ENCODE measurements at places on chromosomes 12 and 14. TPM values are rescaled to one million over a fixed set of nuclear protein-coding genes. Genes with fewer than 3 reads are reported as not detected.

DNA sequence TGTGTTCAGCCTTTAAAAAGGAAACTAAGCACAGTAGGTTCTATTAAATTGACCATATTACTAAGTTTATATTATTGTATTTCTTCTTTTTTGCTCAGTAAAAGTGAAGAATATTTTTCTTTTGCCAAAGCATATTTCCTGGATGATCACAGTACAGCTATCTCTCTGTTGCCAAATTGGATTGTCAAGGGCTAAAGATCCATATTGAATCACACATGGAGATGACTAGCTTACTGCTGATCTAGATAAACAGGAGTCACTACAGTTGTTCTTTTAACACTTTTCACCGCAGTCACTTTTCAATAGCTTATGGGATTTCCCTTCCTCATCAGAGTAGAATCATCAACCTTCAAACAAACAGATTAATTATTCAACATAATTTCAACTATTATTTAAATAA, 78.6 kb downstream of the LRRC9 start:
- no peak for DNase-seq

DNA sequence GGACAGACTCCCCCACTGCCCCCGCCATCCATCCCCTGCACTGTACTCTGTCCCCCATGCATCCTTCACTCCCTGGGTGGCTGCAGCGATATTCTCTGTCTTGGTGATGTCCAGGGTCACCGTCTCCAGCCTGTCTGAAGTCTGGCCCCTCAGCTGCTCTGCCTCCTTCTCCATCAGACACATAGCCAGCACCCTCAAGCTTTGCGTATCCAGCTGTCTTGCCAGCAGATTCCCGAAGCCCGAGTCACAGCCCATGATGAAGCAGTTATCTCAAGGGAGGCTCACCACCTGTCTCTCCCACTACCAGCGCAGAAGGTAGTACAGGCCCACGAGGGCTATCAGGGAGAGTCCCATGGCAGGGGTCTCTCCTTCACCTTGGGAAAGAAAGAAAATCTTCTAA, 77.8 kb downstream of the HSD17B6 start:
- no peak for DNase-seq

GRCh38 chr12:112803620-112804282, 12.2 kb downstream of the RPH3A start:
- no peak for DNase-seq

Gene LRFN5
- total RNA-seq, result not detected

DNA sequence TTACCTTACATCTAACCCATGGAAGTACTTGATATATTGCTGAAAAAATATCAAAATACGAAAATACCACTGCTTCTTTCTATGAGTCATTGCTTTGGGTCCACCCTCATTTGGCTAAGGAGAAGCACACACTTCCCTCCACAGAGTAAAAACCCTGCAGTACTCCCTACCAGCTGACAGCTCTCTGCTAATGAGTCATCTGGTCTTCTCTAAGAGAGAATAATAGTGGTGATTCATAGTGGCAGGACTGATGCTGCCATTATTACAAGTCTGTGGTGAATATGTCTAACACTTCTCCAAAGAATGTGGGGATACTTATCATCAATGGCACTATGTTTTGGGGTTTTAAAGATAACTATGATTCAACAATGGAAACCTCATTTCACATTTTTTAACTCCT, 90.7 kb downstream of the PPFIA2 start:
- no peak for DNase-seq

Gene CCDC177
- not detected for total RNA-seq

GRCh38 chr12:122834921-122835749, at the start of gene HIP1R:
Gene HIP1R (plus strand): TSS chr12:122835457. CDS start chr12:122835551, 94 bp downstream.
- peak; percentile 55 for DNase-seq

- no peak for DNase-seq
Measured at GRCh38 chr12:124620606-124621295, 53.3 kb upstream of the NCOR2 start.

GRCh38 chr14:21244544-21244943, 24.7 kb downstream of the HNRNPC start:
- no peak for DNase-seq

Gene GPRC5A
- 0.08 TPM for total RNA-seq

- DNase-seq, result no peak
Measured at GRCh38 chr14:70171726-70172125, 17.0 kb downstream of the SLC8A3 start.

GRCh38 chr12:85784096-85784720, 52.0 kb downstream of the RASSF9 start:
- DNase-seq, result no peak

Gene CCDC196
- not detected for total RNA-seq

Gene LMNTD1
- total RNA-seq, result not detected

DNA sequence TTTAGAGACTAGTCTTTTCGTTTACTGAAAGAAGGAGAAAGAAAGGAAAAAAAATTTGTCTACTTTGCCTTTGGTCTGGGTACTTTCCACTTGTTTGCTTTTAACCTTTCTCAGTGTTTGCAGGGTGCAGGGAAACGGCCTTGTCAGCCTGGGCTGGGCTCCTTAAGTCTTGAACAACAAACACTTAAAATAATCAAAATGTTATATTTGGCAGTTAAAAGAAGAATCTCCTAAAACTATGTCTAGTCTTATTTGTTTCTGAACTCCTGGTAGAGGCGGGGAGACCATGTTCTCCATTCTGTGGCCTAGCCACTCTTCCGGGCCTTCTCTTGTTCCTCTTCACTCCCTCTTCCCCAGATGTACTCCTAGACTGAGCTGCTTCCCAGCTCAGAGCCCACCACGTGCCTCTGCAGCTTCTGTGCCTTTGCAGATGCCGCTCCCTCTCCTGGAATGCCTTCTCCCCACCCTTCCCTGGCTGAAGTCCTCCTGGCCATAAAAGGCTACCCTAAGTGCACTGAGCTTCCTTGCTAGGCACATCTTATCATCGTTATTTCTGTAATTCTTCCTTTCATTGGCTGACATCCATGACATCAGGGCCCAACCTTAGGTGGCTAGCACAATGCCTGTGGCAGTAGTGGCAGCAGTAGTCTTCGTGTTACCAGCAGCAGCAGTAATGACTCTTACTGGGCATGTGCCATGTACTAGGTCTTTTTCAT, 432.9 kb downstream of the ZFP36L1 start:
- no peak for DNase-seq

DNA sequence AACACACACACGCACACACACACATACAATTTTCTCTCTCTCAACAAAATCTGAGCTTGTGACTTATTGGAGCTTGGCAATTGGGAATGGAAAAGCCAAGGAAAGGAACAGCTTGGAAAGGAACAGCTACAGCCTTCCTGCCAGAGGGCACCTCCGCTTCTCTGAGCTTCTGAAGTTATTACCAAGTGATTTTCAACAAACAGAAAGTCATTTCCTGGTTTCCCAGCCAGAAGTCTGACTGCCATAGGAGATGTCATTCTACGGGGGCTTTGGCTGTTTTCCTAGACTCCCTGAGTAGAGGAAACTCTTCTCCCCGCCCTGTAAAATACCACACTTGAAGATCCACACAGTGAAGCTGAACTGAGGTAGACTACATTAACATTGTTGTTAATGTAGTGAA, 198.3 kb downstream of the CFAP54 start:
- DNase-seq, result no peak

Gene SERPINA3
- total RNA-seq, result not detected

GRCh38 chr12:44837114-44837755, 38.9 kb downstream of the NELL2 start:
- no peak for DNase-seq

DNA sequence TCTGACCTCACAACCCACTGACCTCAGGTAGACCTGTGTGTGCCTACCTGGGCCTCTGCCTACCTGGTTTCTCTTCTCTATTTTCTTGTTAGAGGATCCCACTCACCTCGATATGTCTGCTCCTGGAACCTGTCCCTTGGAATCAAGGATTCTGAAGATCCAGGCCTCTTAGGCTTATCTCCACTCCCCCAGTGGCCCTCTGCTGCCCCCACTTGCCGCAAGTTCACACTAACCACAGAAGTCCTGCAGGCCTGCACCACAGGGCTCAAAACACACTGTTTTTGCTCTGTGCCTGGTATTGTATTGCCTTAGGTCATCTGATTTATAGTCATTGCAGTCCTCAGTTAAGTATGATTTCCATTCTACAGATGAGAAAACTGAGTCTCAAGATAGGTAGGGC, 15.3 kb upstream of the NRXN3 start:
- DNase-seq, result no peak

- no peak for DNase-seq
Measured at GRCh38 chr14:100667656-100668055, 59.0 kb upstream of the DLK1 start.

- no peak for DNase-seq
Measured at GRCh38 chr12:20463913-20464524, 95.7 kb downstream of the PDE3A start.

Gene TEX52
- total RNA-seq, result 0.29 TPM

DNA sequence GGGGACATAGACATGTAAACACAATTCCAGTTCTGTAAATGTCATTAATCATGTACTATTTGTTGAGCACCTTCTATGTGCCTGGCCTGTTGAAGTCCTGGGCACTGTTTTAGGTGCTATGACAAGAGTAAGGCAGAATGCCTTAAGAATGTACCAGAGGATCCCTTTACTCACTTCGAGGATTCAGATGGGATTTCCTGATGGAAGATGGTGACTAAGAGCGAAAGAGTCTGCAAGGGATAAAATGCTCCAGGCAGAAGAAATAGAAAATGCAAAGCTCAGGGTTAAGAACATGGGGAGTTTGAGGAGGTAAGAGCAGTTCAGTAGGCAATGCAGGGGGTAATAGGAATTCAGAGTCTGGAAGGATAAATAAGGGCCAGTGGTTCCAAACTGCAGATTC, 671.3 kb upstream of the TBX3 start:
- no peak for DNase-seq

- DNase-seq, result no peak
Measured at GRCh38 chr14:102866982-102867761, 55.3 kb upstream of the AMN start.

- DNase-seq, result no peak
Measured at GRCh38 chr14:49420201-49420600, 166.0 kb downstream of the RPS29 start.

- peak; percentile 26 for DNase-seq
Measured at GRCh38 chr12:132597333-132598316, 12.8 kb downstream of the LRCOL1 start.

Gene ZBTB39
- 9.5 TPM for total RNA-seq

GRCh38 chr12:47032644-47033043, 46.8 kb upstream of the PCED1B start:
- DNase-seq, result peak; percentile 42

GRCh38 chr12:86774841-86775388, 518.7 kb upstream of the MGAT4C start:
- DNase-seq, result no peak

DNA sequence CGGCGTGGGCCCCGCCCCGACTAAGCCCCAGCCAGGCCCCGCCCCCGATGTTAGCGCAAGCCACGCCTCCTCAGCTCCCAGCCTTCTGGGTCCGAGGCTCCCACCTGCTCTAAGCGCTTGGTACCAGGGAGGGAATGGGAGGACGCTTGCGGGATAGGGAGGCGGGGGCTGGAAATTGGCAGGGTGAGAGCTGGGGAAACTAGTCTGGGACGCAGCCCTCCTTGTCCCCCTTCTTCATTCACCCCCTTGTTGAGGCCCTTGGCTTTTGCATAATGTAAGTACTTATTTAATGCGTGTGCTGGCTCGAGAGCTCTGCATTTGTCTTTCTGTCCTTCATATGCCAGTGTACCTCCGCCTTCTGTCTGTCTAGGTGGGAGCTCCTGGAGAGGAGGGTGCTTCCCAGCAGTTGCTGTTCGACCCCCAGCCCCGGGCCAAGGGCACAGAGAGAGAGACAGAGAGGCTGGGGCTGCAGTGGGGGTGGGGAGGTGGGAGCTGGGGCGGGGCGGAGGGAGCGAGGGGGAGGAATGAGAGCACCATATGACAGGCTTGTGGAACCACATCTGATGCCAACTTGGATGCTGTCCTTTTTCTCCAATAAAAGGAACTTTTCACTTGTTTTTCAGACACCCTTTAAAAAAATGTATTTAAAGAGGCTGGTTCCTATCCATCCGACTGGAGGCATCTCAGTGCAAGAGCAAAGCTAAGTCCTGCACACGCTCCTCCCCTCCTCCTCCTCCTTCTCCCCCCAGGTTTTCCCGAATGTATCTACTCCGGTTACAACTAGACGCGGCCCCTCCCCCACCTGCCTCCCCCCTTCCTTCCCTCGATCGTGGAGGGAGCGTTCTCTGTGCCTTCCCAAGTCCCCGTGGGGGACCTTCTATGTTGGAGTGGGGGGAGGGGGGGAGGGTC, 25.6 kb upstream of the MAP1LC3B2 start:
- DNase-seq, result peak; percentile 74

- peak; percentile 60 for DNase-seq
Measured at GRCh38 chr12:105226219-105226618, 9.8 kb downstream of the APPL2 start.

DNA sequence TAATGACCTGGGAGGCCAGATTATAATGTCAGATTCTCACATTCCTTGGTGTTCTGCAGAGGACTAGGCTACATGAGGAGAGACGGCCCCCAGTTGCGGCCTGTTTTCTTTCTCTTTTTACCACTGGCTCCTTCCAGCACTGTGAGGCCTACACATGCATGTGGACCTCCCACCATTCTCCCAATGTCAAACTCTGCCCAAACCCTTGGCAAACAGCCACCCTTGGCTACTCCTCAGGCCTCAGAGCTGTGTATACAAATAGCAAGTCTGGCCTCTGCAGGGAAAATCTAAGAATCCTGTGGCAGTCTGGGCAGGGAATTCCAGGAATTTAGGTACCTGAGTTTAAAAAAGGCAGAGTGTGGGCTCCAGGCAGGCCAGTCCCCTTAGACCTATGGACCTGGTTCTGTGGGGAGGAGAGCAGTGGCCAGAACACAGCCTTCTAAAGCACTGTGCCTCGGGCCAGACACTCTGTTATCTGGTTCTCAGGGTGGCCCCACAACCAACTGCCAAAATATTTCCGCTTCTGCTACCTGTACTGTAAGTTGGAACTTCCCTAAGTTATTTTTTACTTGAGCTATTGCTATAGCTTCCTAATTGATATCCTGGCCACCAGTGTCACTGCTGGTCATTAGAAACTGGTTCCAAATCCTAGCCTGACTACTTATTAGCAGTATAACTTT, 19.9 kb upstream of the NEDD1 start:
- no peak for DNase-seq

DNA sequence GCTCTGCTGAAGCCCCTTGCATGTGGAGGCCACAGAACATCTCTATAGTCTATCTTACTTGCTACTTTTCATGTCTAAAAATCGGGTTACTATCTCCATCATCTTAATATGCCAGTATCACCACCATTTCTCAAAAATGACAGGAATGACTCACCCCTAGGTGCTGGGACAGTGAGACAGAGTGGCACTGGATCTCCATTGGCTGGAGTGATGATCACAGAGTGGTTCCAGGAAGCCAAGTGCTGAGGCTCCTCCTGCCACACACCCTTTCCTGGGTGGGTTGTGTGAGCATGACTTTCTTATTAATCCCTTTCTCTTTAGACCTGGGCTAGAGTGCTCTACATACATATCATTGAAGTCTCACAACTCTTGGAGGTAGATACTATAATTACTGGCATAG, 3.3 kb upstream of the ASCL1 start:
- DNase-seq, result no peak

Gene GCH1
- total RNA-seq, result 54.8 TPM

Gene MTRFR
- total RNA-seq, result 29.2 TPM

Gene KLRK1
- total RNA-seq, result 0.12 TPM

Measured in activated CD4-positive, alpha-beta T cell treated with anti-CD3 and anti-CD28 coated beads, Interleukin-2, amount 10 ng/mL, durations not matched to agents 7 days and 5 days (primary cell).